ENCODE measurements at places on chromosomes 5 and 9.

GRCh38 chr9:108636013-108636412, 219.8 kb downstream of the ACTL7B start:
- DNase-seq: no peak

- DNase-seq: peak; percentile 94
Measured at GRCh38 chr5:34053133-34053532, 10.1 kb upstream of the C1QTNF3 start.

DNA sequence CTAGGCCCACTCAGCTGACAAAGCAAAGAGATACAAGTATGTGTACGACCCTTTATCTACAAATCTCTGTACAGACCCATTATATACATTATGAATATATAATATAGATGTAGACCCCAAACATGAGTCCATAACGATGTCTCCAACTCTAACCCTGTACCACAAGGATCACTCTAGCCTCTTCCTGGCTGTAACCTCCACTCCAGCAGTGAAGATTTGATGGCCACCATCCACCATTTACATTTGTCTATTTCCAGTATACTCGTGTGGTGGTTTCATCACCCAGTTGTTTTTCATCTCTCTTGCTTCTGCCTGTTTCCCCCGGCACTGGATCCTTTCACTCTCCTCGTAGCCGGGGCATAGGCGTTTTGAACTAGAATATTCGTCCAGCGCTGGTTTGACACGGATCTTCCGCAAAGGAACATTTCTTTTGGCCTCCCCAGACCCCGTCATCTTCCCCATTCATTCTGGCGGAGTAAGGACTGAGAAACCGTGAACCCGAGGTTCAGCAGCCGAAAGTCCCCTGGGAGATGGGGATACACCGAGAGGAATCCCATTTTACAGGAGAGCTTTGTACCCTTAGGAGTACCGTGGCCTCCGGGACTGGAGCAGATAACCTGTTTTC, 828 bp upstream of the TRIO start:
- DNase-seq: no peak

DNA sequence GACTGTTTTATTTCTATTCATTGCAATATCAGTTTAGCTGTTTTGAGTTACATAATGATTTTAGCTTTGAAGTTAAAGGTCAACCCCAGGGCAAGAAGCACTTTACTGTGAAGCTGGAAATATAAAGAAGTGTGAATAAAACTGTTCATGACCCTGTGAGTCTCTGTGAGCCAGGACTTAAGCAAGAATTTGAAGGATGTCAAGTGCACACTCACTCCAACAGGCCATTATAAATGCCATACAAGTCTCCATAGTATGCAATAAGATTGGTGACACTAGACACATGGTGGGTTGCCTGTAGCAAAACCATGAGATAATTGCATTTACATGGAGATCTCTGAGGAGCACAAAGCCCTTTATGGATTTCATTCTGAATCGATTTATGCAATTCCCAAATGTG, 318.7 kb upstream of the ITGA1 start:
- no peak for DNase-seq

DNA sequence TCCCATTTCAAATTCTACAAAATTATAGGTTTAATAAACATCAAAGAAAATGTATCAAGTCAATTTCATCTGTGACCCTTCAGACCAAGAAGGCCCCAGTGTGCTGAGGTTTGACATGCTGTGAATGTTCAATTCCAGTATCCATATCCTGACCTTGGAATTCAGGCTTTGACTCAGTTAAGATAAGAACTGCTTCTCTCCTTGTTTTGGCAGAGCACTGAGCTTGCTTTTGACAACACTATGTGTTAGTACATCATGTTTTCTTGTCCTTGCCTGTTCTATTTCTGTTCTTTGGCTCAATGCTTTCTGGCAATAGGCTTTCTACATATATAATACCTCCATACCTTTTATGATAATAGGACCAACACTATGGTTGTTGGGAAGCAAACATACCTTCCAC, 105.6 kb downstream of the PLCXD3 start:
- DNase-seq: no peak

GRCh38 chr5:151651997-151652645, 34.6 kb downstream of the SPARC start:
- peak; percentile 74 for DNase-seq

GRCh38 chr9:128099932-128100491, 27.5 kb downstream of the PTGES2 start:
- no peak for DNase-seq

GRCh38 chr9:2496934-2497333, 124.7 kb upstream of the VLDLR start:
- no peak for DNase-seq

DNA sequence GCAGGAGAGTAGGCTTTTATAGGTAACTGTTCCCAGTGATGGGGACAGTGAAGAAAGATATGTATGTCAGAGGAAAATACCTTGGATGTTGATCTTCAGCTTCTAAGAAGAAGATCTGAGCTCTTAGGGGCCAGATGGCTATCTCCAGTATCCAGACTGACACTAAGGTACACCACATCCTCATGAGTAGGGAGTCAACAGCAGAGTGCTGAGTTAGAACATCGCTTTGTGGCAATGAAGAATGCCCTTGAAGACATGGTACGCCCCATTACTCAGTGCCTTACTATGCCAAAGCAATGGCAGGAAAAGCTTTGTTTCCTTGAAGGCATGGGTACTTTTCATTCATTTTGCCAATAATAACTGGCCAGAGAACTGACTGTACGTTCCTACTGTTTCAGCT, 263.7 kb downstream of the CEMIP2 start:
- peak; percentile 0 for DNase-seq

DNA sequence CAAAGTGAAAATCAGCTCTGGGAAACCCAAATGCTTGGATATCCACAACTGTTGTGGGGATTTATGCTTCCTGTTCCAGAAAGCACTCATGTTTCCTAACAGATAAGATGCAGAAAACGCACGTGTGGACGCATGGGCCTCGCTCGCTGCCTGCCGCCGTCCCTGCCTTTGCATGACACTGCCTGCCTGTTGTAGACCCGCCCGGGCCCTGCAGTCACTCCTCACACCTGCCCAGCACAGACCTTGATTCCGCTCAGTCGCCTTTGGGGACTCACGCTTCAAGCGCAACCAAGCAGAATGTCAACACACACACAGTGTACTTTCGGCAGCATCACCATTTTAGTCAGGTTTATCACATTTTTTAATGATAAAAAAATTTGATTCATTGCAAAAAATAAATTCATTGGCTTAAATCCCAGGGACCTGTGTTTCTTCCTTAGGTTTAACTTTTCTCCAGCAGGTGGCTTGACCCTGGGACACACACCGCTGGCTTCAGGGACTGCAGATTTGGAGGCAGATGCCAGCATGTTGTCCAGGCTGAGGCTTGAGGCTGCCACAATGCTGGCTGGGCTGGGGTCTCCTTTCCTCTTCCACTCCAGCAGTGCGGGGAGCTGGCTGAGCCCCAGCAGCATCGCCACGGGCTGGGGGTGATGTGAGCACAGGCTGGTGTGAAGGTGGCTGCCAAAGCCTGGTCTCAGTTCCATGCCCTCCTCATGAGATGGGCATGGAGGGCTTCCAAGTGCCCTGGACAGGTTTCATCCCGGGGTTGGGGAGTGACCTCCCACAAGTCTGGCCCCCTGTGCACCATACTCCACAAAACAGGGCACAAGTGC, 416.9 kb upstream of the IRX4 start:
- no peak for DNase-seq

DNA sequence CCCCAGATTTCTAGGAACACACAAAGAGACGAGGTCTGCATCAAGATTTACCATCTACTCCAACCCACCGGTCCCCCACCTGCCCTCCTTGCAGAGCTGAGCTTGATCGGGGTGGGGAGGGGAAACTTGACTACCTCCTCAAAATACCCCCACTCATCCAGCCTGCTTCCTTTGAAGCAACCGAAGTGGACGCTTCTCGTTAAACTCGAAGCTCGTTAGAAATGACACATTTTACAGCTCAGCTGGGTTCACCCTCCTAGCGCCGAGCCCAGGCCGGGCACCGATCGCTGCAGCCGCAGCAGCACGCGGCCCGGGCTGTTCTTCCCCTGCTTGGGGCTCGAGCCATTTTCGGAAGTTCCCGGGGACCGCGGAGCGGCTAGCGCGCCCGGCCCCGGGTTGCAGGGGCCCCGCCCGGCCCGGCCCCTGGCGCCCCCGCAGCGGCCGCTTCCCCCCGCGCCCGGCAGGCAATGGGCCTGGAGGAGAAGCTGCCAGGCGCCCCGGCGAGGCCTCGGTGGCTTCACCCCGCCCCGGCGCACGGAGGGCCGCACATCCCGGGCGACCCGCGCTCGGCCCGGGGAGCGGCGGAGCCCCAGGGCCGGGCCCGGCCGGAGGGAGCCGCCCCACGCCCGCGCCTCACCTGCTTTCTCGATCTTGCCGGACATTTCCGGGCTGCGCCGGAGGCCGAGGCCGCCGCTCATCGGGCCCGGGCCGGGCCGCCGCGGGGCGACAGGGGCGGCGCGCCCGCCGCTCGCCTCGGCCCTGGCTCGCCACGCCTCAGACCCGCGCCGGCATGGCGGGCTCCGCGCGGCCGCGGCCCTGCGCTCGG, 530 bp downstream of the RAPGEF1 start:
- no peak for DNase-seq

GRCh38 chr9:101465326-101465915, 29.8 kb upstream of the ALDOB start:
- peak; percentile 64 for DNase-seq

DNA sequence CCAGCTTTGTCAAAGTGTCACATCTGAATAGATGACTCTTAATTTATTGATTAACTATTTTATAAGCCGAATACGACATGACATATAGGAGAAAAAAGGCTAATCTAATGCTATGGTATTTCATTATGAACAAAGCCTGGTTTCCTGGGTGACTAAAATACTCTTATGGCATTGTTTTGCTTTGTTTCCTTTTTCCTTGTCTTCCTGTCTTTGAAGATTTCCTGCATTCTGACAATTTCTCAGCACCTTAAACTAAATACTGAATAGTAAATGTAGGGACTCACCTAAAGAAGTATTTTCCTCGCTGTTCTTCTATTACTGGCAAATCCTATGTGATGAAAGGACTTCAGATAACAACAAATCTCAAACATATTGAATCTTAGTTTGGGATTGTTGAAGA, 1284.5 kb downstream of the EFNA5 start:
- no peak for DNase-seq

GRCh38 chr5:39757131-39757530, 332.4 kb upstream of the DAB2 start:
- peak; percentile 45 for DNase-seq

GRCh38 chr9:70832492-70832891, 288.9 kb downstream of the TRPM3 start:
- peak; percentile 4 for DNase-seq

DNA sequence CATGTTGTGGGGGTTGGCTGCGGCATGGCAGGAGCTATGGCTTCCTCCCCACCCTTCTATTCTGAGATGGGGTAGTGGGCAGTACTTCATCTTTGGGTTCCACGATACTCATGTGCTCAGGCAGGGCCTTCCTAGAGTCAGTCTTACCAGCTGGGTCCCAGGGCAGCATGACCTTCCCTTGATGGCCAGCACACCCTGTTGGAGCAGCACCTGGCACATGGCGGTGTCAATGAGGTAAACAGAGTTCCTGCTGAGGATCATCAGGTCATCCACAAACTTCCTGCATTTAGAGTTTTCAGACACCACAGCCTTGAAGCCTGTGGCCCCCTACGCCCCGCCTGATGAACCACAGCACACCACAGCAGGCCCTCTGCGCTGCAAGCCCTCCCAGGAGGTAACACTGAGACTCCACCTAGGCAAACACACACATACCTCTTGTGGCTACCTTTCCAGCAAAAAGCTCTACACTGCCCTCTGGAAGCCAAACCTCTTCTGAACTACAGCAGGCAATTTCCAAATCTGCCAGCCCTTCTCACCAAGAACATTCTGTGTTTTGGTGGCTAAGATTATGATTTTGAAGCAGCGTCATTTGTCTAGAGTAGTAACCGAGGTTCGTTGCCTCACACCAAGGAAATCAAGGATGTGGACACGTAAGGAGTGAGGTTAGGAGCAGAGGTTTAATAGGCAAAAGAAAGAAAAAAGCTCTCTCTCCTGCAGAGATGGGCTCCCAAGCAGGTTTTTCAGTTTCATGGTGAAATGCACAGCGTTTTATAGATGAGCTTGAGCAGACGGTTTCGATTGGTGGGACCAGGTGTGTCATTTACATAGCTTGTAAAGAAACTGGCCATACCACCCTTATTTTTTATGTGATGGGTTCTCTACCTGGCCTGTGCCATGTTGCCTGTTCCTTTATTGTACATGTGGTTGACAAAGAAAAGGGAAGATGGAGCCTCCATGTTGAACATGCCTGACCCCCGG, 20.3 kb upstream of the TMEM174 start:
- no peak for DNase-seq

Measured in HFFc6 (cell line).